ENCODE measurements at places on chromosomes 1 and 21.

GRCh38 chr1:64291931-64292330 is 88.5 kb downstream of the UBE2U start:
- ATAC-seq: no peak

DNA sequence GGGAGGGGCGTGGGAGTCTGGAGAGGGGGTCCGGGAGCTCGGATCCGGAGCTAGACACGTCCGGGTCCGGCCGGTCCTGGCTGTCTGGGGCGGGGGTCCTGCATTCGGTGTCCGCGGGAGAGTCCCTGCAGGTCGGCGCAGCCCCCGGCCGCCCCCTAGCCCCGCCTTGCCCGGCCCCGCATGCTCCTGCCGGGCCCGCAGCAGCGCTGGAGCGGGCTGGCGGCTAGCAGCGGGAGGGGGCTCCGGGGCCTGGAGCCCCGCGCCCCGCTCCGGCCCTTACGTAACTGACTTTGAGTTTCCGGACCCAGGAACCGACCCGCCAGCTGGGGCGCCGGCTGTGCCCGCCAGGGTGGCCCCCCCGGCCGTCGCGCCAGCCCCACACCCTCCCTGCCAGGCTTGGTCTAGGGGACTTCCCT is 26.9 kb upstream of the EPB41 start:
- peak; percentile 50 for ATAC-seq

DNA sequence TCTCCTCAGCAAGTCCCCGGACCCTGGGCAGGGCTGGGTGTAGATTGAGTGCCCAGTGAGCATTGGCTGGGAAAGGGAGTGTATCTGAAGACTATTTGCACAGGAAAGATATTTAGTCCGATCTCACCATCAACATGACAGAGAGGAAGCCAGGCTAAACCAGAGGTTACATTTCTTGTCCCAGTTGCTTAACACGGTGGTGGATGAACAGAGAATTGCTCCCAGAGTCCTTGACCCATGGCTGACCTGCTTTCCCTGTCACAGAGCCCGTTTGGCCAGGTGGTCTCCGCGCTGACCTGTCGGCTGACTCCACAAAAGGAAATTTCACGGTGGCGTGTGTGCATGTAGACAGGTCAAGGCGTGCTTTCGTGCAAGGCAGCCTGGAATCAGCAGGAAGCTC is 83.5 kb downstream of the BEND5 start:
- ATAC-seq: no peak

- peak; percentile 8 for ATAC-seq
Observed at GRCh38 chr1:17671741-17672140, 83.4 kb upstream of the ACTL8 start.

DNA sequence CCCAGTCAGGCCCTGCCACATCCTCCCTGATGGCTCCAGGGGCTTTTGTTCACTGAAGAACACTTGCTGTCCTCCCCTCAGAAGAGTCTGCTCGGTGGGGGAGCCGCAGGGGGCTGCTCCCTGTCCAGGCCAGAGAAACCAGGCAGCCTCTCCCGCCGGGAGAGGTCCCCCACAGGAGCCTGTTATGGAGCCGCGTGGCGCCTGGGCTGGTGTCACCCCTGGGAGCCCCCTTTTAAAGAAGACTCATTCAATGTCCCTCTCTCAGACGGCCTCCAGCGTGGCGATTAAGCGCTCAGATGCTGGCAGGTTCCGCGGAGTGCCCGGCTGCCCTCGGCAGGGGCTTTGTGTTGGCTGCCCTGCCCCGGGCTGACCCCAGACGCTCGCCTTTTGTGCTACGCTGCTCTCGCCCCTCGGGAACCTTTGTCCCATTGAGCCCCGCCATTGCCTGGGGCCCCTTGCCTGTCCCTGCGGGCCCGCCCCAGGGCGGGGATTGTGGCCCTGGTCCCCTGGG is 43.1 kb downstream of the SKI start:
- ATAC-seq: no peak

- no peak for ATAC-seq
Observed at GRCh38 chr1:234592240-234592639, 17.7 kb downstream of the IRF2BP2 start.

DNA sequence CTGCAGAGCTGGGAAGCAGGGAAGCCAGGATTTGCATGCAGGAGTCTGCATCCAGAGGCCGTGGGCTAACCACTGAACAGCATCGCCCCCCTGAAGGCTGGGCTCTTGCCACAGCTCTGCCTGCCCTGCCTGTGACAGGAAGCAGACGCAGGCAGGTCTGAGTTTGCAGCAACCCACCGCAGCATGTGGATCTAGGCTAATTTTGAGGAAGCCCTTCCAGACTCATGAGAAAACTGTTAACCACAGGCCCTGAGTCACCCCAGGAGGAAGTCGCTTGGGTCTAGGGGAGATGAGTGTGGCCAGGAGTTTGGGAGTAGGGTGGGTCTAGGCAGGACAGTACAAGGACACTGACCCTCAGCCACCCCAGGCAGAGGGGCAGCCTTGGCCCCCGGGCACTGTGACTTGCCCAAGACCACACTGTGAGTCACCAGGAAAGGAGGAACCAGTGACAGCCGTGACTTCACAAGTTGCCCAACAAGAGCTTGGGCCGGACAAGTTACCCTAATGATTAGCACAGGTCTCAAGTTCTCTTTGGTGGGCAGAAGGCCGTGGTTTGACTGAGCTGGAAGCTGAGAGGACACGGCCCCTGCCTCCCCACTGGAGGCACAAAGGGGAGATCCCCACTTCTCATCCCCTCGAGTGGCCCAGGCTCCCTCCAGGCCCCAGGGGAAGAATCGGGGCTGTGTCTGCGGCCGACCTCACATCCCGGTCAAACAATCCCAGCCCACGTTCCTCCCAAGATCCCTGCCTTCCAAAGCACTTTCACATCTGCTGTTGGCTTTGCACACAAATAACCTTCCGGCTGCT is 826 bp downstream of the LAPTM5 start:
- peak; percentile 90 for ATAC-seq

GRCh38 chr1:59122527-59122926 is 174.4 kb upstream of the FGGY start:
- no peak for ATAC-seq

DNA sequence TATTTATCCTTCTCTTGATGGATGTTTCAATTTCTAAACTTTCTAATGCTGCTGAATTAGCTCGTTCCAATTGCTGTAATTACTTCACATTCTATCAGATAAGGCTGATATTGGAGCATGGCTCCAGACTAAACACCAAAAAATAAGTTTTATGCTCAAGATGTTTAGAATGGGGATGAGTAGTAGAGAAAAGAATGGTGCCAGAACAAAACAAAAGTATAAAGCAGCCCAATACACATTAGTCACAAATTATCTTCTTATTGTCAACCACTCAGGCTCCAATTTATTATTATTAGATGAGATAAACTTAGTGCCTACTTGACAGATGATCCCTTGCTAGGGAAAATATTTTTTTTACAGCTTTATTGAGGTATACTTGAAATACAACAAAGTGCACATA is 21.8 kb downstream of the ATPAF1 start:
- ATAC-seq: no peak

- no peak for ATAC-seq
Observed at GRCh38 chr1:30562559-30562958, 160.8 kb downstream of the MATN1 start.

DNA sequence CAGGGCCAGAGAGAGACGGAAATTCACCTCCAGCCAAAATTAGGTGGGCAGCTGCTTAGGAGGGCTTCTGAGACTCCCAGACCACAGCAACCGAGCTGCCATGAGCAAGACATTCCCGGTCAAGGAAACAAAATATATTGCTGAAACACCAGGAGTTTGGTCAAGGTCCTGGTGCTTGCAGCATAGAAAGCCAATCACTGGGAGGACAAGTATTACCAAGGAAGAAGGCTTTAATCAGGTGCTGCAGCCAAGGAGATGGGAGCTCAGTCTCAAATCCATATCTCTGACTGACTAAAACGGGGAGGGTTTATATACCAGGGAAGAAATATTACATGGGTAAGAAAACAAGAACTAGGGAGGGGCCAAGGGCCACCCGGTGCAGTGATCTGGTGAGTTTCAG is 18.8 kb upstream of the TMEM125 start:
- ATAC-seq: no peak

GRCh38 chr1:169475806-169476387 is 9.8 kb downstream of the SLC19A2 start:
- no peak for ATAC-seq

- peak; percentile 53 for ATAC-seq
Observed at GRCh38 chr1:231387770-231388669, 34.1 kb downstream of the EGLN1 start.

- ATAC-seq: no peak
Observed at GRCh38 chr1:16168622-16169360, 12.9 kb upstream of the EPHA2 start.

DNA sequence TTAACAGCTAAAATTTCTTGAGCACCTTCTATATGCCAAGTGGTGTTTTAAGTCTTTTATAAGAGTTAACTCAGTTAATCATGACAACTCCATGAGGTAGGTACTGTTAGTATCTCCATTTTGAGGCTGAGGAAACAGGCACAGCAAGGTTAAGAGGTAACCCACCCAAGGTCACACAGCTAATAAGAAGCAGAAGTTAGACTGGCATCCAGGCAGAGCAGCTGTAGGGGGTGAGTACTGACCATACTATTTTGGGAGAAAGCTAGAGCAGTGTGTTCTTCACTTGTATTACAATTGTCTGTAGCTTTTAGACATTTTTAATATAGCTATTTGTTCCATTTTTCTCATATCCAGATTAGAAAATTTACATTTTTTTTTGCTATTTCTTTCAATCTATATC is 4.8 kb downstream of the ATP6V1G3 start:
- ATAC-seq: no peak

GRCh38 chr1:35247256-35247655 is 21.3 kb upstream of the ZMYM4 start:
- no peak for ATAC-seq

GRCh38 chr1:223147873-223148272 is 4.8 kb upstream of the TLR5 start:
- ATAC-seq: no peak

GRCh38 chr1:99119188-99119587 is 114.5 kb upstream of the PLPPR5 start:
- ATAC-seq: no peak

DNA sequence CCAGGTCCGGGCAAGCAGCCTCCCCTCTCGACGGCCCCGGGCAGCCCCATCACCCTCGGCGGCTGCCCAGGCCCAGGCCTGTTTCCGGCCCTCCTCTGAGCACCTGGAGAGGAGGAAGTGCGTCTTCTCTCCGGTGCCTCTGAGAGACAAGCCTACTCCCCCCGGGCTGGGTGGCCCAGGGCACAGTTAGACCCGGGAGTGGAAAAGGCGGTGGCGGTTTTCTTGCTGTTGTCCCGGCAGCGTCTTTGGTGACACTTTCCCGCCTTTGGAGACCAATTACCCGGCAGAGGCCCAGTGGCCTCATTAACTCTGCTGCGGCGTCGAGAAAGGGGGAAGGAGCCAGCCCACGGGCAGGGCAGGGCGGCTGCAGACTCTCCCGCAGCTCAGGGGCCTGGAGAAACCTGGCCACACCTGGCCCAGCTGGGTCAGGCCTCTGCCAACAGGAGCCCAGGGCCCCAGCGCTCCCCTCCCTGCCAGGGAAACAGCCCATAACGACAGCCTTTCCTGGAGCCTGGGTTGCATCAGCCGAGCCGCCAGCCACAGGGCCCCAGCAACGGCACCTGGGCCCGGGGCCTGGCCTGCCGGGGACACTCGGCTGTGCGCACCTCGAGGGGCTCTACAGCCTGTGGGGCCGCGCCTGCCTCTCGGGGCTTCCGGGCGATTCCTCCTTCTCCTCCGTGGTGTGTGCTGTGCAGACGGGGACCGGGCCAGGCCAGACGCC is 28.4 kb upstream of the C1orf159 start:
- no peak for ATAC-seq

Measured in SK-N-SH treated with all-trans-retinoic acid at 6 μM for 48 hours (cell line).